KBM-7 (cell line): ENCODE measurements at places on chromosomes 6 and 20.

GRCh38 chr6:129866256-129866655, 5.1 kb upstream of the TMEM244 start:
- no peak for DNase-seq

GRCh38 chr6:109083657-109084056, 11.0 kb downstream of the SESN1 start:
- no peak for DNase-seq

DNA sequence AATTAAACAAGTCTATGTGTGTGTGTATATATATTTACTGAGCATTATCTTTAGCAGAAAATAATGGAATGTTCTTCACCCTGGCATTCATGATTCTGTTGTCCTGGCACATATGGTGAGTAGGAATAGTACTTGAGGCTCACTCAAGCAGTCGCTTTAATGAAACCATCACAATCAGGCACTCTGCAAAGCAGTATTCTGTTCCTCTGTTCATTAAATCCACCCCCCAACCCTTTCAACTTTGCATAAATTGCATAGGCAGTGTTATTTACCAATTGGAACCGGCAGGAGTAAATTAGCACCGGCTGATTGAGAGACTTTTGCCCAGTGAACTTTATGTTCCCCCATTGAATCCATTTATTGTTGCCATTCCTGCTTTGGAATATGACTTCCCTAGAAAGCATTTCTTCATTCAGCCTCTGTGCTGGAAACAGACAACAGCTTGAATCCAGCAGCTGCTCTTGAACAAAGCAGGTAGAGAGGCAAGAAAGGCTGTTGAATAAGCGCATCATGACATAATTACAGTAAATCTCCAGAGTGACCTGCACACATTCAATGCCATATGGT, 268.0 kb upstream of the RNF217 start:
- no peak for DNase-seq

- no peak for DNase-seq
These were observed 19.1 kb upstream of the FBXO9 start for GRCh38 chr6:53045891-53046673.

DNA sequence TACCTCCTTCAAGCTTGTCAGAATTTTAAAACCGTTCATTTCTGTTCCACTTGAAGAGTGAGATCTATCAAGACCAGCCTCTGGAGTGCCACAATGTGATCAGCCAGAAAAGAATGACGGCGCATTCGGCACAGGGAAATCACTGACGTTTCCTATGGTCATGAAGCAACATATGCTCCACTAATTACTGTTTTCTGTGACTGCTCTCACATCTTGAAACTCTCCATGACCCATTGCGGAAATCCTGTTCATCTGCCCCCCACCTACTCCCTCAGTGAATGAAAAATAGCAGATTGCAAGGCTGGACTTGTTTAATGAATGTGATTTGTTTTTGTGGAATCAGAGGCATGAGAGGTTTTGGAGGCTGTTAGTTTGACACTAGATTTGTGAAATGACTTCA, 53.2 kb downstream of the SAMD5 start:
- no peak for DNase-seq

GRCh38 chr6:105357165-105357564, 45.7 kb downstream of the PREP start:
- no peak for DNase-seq

DNA sequence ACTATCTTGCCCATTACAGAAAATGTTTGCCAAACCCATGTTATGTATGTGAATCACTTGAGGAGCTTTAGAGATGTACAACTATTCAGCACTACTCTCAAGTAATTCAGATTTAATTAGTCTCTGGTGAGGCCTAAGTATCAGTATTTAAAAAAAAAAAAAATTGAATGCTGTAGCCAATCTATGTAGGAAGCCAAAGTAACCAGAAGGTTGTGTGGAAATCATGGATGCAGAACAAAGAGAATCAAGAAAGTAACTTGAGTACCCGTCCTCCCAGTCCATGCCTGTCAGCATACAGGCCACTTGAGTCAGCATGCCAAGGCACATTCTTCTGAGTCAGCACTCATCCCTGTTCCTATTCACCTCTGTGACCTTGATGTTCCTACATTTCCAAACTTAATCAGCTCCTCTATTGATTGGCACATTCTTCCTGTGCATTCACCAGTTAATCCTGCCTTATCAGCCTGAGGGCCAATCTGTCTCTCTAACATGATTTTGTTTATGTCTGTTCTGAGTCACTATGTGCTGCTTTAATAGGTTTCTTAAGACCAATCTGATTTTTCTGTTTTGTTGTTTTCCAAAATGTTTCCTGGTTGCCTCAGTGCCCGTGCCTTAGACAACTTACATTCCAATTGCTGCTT, 165.6 kb downstream of the KCNQ5 start:
- DNase-seq, result no peak
